Caco-2 (cell line): ENCODE measurements at places on chromosomes 5 and 9. TPM values are rescaled to one million over a fixed set of nuclear protein-coding genes. Genes with fewer than 3 reads are reported as not detected.

The HACD4 gene
- not detected in 2 replicates for total RNA-seq

DNA sequence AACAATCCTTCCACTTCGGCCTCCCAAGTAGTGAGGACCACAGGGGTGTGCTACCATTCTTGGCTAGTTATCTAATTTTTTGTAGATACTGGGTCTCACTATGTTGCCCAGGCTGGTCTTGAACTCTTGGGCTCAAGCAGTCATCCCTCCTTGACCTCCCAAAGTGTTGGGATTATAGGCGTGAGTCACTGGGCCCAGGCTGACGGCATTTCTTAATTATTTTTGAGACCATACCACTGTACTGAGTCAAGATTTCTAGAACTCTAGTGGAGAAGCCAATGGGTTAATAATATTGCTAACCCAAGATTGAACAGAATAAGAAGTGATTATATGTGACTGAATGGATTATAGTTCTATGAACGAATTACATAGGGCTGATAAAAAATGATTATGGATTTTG lies 66.7 kb downstream of the TARS1 start:
- no peak for DNase-seq

DNA sequence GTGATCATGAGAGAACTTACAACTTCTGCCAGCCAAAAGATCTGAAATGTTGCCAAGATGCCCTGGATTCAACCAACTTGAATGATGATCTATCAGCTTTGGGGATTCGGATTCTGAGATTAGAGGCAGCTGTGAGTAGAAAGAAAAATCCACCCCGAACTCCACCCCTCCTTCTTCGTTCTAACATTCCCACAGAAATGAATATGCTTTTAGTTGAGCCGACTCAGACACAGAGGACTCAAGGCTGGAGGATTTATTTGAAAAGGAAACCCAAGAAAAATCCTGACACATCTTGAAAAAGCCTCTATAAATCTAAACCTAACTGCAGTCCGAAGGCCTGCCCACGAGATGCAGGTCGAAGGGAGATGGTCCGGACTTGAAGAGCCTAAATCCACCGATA lies 275.0 kb downstream of the GAS1 start:
- DNase-seq, result no peak

DNA sequence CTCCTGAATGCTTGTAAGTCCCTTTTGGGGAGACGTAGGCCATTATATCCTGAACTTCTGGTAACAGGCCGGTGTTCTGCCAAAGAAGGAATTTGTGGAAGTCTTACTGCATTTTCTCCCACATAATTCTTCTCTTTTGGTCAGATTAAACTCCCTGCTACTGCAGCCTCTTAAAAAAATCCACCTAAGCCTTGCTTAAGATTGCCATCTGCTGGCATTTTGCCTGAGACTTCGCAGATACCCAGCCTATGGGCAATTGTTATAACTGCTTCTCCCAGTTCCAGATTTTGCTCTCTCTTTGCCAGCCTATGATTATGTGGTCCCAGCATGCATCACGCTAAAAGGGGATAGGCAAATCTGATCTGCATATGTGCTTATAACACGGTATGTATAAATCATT lies 391.6 kb upstream of the CHD1 start:
- DNase-seq, result no peak

DNA sequence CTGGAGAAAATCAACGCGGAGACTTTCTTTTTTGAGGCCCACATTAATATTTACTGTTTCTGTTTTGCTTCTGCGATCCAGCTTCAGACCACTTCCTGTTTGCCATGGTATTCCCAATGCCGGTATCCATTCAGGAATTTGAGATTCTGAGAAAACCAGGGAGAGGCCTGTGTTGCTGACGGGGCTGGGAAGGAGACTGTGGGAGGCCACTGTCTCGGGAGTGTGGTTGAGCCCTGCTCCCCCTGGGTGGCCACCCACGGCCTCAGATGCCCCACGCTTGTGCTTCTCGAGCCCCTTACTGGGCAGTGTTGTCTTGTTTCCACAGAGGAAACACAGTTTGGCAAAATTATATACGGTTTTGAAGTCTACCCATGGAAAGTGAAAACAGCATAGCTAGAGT lies 403.6 kb upstream of the IRX2 start:
- DNase-seq, result no peak

DNA sequence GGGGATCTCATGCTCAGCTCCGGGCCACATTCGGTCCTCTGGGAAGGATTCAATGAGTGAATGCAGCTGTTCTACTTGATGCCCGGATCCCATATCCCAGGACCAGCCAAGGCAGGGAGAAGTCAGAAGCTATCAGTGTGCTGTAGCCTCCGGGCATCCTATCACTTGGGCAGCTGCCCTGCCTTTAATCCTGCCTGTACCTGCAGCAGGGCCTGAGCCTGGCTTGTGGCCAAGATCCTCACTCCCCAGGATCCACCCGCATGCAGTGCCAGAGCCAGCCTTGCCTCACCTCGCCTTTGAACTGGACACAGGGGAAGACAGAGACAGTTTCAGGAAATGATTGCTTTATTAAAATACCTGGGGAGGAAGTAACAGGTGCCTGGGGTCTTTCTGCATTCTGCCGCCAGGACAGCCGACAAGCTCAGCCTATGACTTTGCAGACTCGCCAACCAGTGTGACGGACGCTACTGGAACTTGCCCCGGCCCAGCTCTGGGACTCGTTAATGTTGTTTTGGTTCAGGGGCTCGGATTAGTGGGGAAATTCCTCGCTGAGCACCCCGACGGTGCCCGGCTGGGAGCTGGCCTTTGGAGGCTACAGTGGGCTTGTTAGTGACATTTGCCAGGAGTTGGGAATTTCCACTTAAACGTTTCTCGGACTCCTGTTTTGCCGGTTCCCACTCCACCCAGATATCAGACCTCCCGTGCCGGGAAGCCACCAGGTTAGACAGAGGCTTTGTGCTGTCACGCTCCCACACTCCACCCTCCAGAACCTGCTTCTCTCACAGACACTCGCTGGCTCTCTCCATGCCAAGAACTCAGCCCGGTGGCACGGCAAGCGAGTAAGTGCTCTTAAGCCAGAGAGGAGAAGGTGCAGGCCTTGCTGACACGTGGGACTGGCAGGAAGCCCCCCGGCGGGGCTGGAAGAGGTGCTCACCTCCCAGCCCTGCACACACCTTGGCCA lies 721 bp downstream of the PTGES start:
- no peak for DNase-seq

The FBXL7 gene
- total RNA-seq, result not detected in 2 replicates

The KCNN2 gene
- total RNA-seq, result 0.27 TPM in 1 of 2 replicates, not detected in the other

The TAF11L10 gene
- total RNA-seq, result not detected in 2 replicates

DNA sequence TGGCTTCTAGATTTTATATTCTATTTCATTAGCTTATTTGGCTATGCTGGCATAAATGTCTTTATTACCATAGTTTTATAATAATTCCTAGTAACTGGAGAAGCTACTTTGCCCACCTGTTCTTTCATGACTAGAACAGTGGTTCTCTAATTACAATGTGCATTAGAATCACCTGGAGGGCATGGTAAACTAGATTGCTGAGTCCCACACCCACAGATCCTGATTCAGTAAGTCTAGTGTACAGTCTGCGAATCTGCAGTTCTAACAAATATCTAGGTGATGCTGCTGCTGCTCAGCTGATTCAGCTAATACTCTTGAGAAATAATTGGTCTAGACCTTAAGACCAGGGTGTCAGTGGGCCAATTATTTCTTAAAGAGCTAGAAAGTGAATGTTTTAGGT lies 35.5 kb downstream of the RNF38 start:
- no peak for DNase-seq

DNA sequence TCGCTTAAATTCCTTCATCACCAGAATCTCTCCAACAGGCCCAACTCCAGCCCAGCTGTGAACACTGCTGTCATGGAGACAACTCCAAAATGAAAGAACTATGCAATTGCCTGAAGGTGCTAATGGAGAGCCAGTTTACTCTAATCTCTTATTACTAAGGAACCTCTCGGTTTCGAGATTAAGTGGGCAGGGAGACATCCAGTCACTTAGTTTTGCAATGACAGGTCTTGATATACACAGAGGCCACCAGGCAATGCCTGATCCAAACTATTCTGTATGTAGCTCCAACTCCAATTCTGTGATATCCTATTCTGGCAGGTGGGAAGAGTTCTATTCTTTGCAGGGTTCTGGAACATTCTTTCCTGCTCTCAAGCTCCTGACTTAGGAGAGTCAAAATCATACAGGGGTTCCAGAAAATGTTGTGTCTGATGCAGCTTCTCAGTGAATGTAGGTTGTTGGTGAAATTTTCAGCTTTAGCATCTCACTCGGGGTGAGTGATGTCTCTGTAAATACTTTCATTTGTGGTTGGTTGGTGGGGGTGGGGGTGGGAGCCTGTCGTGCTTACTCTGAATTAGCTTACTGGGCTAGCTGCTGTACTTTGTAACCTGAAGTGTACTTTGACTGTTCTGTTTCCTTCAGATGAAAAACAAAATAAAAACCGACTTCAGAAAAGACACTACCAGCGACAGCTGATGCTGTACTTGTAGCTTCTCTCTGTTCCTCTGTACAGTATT lies 170.9 kb downstream of the PALM2AKAP2 start:
- no peak for DNase-seq

- no peak for DNase-seq
Measured at GRCh38 chr9:135269912-135270830, 182.7 kb downstream of the OLFM1 start.

The CARTPT gene
- not detected in 2 replicates for total RNA-seq

DNA sequence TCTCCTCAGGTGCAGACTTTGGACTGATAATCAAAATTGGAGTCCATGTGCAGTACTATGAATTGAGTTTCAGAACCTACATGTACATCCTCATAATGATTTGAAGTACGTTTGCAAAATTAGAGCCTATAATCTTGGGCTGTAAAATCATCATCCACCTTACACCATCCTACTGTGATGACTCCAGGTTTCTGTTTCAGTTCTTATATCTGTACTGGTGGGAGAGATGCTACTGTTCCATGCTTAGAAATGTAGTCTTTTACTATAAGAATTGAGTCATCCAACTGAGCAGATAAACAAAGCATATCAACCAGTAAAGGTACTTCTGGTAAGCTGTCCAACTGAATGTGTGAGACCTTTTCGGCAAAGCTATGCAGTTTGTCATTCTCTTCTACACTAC lies 586.3 kb upstream of the FAM174A start:
- DNase-seq, result no peak

DNA sequence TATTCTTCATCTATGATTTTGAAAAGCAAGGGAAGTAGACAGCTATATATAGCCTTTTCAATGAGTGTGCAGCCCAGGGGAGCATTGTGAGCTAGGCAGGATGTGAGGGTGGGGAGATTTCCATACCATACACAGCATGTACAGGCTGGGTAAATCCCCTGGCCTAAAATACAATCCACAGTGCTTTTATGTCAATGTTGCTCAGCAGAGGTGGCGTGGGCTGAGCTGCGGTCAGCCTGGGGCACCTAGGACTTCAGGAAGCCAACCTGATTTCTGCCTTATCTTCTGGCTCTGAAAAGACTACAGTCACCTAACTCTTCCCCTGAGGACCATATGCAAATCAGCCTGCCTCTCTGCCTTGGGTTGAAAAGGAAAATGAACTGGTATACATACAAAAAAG lies 6.3 kb upstream of the GARIN3 start:
- DNase-seq, result no peak

- no peak for DNase-seq
Measured at GRCh38 chr9:110919609-110920008, 118.7 kb downstream of the LPAR1 start.

DNA sequence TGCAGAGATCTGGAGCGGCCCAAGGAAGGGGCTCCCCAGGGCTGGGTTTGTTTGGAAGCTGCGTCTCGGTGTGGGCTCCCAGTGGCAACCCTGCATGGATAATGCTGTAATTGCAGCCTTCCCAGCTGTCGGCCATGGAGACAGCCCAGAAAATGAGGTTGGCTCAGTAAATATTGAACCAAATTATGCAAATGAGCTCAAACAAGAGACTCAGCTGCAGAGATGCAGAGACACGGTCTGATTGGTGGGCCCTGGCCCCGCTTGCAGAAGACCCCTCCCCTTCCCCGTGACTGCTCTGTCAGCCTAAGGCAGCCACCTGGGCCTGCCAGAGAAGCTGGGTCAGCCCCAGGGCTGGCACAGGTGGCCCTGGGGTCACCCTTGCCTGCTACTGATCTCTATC lies 75.9 kb downstream of the RAD23B start:
- DNase-seq, result no peak

GRCh38 chr5:173245319-173246134 lies 10.5 kb upstream of the NKX2-5 start:
- DNase-seq, result no peak

The CFAP77 gene
- total RNA-seq, result not detected in 2 replicates

- no peak for DNase-seq
Measured at GRCh38 chr9:28650327-28650726, 1077.0 kb upstream of the C9orf72 start.

DNA sequence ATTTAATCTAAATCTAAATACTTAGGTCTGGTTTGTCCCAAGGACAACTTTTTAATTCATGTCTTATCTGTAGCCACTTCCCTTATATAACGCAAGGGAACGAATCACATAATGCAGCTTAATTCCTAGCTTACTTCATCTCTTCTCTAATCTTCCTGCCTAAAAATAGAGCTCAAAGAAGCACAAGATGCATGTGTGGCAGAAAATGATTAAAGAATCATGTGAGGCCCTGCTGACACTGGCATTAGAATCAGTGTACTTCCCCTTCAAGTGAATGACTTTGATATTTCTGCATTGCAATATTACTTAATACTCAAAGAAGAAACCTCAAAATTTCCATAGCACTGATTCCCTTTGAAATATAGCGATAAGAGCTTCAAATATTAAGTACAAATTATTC lies 317.9 kb upstream of the FTMT start:
- DNase-seq, result no peak

DNA sequence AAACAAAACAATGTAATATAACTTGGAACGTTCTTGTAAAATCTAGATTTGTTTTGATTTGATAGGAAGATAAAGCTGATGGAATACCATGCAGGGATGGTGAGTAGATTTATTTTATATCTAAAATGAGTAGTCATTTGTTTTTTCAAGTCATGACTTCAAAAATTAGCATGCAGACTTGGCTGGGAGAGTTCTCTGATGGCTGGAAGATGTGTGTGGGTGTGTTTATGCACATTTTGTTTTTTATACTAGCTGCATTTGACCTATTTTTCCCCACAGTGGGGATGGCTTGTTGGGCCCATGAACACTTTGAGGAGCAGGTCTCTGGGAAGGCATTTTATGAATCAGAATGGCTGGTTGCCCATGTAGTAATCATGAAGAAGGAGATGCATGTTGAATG lies 109.2 kb downstream of the MTRR start:
- DNase-seq, result no peak

GRCh38 chr9:81312346-81312745 lies 377.0 kb downstream of the TLE1 start:
- no peak for DNase-seq

The MLANA gene
- total RNA-seq, result not detected in 2 replicates

- DNase-seq, result no peak
Measured at GRCh38 chr5:134879456-134879855, 5.3 kb downstream of the TXNDC15 start.

- no peak for DNase-seq
Measured at GRCh38 chr9:123228967-123229366, 39.4 kb downstream of the STRBP start.

DNA sequence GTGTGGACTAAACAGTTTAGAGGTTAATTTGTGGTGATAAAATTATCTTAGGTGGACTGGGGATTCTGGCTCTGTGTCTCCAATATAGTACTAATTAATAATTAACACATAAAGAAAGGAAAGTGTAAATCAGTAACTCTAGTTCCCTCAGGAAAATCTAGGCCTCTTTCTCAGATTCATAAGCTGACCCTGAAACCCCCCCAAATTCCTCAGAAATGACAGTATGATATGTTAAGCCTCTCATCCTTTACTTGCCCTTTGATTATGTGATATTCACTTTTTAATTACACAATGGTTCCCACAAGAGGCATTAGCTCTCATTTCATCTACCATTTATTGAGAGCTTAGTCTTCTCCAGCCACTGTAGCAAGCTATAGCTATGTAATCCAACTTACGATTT lies 636.2 kb upstream of the SEMA6A start:
- no peak for DNase-seq
